ENCODE measurements at places on chromosomes 13 and 19.

DNA sequence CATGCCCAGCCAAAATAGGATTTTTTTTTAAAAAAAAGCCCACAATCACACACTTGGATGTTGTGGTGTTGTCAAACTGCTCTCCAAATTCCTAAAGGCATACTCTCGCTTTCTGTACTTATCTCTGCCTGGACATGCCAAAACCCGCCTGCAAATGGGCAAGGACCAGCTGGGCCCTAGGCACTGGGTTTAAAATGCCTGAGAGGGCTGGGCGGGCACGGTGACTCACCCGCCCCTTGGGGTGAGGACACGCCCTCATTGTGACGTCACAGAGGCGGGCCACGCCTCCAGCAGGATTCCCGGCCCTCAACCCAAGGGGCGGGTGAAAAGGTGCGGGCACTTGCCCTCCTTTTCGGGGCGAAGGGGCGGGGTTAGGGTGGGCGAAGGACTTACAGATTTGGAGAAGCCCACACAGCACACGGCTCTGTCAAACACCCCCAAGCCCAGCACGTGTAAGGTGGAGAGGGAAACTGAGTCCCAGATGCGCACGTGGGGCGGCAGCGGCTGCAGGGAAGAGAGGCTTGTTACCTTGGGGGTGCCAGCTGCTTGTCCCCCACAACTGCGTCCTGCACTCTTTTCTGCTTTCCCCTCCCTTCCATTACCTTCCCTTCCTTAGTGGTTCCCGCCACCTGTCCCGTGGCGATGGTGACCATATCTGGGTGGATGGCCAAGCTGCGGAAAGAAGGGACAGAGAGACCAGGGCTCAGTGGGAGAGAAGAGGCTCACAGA is 6.6 kb downstream of the EML2 start:
- peak; percentile 33 for DNase-seq

GRCh38 chr13:51916962-51917361 is 55.2 kb downstream of the CCDC70 start:
- DNase-seq: no peak

DNA sequence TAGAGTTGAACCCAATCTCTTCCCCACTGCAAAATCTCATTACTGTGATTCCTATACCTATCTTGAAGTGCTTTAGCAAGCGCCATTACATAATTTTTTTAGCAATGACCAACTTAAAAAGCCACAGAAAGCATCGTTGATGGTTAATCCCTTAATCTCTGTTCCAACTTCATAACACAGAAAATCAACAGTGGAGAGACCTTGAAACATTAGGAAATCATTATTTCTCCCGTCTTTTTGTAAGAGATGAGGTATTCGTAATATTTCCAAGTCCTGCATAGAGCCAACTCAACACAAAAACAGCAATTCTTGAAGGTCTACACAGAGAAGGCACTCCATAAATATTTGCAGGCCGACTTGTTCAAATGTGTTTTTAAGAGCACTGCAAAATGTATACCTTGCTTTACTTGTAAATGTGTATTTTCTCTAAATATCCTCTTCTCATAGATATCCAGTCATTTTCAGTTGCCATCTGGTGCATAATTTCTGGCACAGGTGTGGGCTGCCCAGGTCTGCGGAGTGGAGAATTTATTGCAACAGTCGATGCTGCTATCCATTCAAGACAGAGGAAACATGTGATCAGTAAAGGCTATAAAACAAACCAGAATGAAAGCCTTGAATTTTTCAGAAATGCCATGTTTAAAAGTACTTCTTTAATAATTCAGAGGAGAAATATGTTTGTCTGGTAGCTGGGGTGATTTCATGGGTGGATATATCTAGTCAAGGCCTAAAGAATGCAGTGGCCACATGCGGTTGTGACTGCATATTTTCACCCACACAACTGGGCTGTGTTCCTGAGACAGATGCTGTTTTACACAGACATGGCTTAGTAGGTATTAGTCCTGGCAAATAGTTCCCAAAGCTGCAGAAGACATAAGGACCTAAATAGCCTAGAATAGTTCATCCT is 234.3 kb upstream of the STARD13 start:
- DNase-seq: no peak

GRCh38 chr19:57576661-57577060 is 2.0 kb downstream of the ZNF416 start:
- no peak for DNase-seq

GRCh38 chr19:18768046-18768771 is 22.9 kb downstream of the COMP start:
- no peak for DNase-seq

- DNase-seq: no peak
Observed at GRCh38 chr19:55223291-55224037, 5.1 kb downstream of the TMEM86B start.

DNA sequence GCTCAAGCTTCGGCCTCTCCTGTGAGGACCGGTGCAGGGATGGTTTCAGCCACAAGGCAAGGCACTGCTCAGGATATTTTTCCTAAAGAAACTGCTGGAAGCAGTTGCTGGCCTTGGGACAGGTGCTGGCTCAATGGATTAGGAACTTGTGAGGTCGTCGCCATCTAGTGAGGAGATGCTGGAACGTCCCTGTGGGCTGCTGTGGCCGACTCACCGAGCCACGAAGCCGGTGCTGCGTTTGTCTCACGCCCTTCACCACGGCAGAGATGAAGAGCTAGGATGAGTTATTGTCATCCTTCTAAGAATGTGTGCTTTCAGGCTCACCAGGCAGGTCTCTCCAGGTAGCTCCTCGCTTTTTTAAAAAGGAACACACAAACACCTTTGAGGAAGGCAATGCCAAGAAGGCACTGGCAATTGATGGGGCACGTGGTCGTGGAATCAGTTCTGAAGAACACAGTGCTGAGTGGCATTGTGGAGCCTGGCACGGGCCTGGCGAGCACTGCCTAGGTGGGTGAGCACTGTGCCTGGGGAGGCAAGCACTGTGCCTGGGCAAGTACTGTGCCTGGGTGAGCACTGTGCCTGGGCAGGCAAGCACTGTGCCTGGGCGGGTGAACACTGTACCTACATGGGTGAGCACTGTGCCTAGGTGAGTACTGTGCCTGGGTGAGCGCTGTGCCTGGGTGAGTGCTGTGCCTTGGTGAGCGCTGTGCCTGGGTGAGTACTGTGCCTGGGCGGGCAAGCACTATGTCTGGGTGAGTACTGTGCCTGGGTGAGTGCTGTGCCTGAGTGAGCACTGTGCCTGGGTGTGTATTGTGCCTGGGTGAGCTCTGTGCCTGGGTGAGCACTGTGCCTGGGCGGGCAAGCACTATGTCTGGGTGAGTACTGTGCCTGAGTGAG is 140.4 kb downstream of the TEX29 start:
- no peak for DNase-seq

- DNase-seq: no peak
Observed at GRCh38 chr19:12656899-12657571, 9.5 kb downstream of the MAN2B1 start.

GRCh38 chr19:8342316-8342683 is 762 bp downstream of the KANK3 start:
- no peak for DNase-seq

DNA sequence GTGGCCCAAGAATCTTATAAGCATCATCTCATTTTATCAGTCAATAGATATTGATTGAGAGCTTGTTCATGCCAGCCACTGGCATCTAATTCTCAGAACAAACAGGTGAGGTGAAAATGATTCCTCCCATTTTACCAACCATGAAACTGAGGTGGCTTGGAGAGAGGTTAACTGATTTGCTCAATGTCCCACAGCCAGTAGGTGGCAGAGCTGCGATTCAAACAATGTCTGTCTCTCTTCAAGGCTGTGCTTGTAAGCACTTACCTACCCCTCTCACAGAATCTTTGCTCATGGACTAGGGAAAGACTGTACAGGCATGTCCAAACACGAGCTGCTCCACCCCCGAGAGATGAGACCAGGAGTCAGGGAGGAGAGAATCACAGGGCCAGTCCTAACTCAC is 21.5 kb upstream of the GSX1 start:
- DNase-seq: no peak
